ENCODE measurements at places on chromosomes 11 and 22.

DNA sequence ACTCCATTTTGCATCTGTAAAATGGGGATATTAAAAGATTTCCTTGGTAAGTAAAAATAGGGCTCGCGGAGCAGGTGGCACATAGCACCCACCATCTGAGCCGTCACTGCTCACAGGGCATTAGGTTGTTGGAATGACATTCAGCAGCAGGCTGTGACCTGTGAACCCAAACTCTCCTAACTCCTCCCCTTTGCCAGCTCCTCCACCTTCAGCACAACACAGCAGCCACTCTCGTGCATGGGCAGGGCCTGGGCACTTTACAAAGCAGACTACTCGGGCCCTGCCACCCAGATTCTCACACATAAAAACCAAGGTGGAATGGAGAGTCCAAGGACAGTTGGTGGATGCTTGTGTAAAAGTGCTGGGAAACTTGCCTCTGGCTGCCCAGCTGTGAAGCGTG is 77.2 kb downstream of the FLI1 start:
- no peak for DNase-seq

- DNase-seq = no peak
Observed at GRCh38 chr11:37519781-37520180, 921.7 kb upstream of the RAG2 start.

- DNase-seq = peak; percentile 83
Observed at GRCh38 chr22:18987765-18988164, 51.7 kb upstream of the PRODH start.

DNA sequence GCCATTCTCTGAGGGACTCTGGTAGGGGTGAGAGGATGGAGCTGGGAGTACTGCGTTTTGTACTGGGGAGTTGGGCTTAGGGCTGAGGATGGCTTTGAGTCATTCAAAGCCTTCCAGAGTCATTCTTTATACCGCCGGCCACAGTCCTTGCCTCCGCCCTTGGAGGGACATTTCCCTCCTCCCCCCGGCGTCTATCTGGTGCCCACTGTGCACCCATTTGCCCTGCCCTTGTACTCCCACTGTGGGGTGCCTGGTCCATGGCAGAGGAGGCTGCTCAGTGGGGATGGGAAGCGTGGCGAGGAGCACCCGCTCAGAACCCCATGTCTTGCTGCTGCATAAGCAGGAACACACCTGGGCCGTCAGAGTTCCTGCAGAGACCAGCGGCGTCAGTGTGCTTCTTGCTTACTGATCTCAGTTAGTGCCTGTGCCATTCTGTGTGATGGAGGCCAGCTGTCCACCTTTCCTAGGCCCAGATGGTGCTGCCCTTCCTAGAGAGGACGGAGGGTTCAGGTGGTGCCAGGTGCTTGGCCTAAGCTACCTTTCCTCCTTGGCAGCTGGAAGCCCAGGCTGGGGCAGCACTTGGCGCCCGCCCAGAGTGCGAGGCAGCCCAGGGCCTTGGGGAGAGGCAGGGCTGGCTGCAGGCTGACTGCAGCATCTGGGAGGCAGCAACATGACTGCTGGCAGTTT is 23.3 kb upstream of the TMEM191C start:
- DNase-seq = no peak

GRCh38 chr22:44389181-44389580 is 76.4 kb upstream of the SHISAL1 start:
- no peak for DNase-seq

DNA sequence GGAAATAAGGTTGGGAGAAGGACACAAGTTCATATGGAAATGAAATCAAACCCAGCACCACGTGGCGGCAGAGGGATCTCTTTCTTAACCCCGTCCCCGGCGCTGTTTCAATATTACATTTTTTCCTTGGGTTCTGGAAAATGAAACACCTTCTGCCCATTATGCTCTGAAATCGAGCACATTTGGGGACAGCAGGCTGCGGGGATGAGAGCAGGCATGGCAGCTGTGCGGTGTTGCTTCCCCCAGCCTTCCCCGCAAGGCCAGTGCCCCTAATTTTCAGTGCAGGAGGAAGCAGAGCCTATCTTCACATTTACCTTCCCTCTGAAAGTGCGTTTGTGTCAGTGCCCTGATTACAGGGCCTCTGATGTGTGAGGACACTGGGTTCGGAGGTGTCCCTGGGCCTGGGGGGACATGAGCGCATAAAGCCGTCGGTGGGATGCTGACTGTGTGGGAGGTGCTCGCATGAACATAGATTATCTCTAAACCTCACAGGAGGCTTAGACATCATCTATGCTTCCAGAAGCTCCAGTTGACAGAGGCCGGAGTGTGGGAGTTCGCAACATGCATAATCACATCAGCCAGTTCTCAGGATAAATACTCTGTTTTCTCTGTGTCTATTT is 921.3 kb downstream of the BRD1 start:
- DNase-seq = no peak

- no peak for DNase-seq
Observed at GRCh38 chr22:37501610-37502341, 15.6 kb upstream of the MFNG start.

DNA sequence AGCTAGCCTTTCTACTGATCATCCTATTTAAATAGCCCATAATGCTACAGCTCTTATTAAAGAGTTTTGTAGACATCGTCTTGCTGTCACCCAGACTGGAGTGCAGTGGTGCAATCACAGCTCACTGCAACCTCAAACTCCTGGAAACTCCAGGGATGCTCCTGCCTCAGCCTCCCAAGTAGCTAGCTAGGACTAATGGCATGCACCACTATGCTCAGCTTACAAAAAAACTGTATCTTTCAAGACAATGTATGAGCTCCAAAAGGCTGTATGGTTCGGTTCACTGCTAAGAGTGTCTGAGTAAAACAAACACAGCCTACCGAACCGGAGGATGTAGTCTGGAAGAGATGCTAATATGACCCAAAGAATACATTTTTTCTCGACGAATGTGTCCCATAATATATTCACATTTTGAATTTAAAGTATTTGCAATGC is 2.6 kb downstream of the TAF1D start:
- DNase-seq = no peak

- no peak for DNase-seq
Observed at GRCh38 chr11:33712436-33712835, 11.8 kb upstream of the C11orf91 start.

GRCh38 chr22:39254789-39255298 is 10.1 kb upstream of the PDGFB start:
- peak; percentile 42 for DNase-seq

GRCh38 chr22:46602025-46602424 is 18.2 kb upstream of the GRAMD4 start:
- DNase-seq = no peak

GRCh38 chr11:89458716-89459115 is 32.5 kb downstream of the NOX4 start:
- no peak for DNase-seq

- DNase-seq = no peak
Observed at GRCh38 chr22:18133452-18133851, 16.5 kb upstream of the USP18 start.

GRCh38 chr11:48031602-48032001 is 51.2 kb downstream of the PTPRJ start:
- DNase-seq = no peak

DNA sequence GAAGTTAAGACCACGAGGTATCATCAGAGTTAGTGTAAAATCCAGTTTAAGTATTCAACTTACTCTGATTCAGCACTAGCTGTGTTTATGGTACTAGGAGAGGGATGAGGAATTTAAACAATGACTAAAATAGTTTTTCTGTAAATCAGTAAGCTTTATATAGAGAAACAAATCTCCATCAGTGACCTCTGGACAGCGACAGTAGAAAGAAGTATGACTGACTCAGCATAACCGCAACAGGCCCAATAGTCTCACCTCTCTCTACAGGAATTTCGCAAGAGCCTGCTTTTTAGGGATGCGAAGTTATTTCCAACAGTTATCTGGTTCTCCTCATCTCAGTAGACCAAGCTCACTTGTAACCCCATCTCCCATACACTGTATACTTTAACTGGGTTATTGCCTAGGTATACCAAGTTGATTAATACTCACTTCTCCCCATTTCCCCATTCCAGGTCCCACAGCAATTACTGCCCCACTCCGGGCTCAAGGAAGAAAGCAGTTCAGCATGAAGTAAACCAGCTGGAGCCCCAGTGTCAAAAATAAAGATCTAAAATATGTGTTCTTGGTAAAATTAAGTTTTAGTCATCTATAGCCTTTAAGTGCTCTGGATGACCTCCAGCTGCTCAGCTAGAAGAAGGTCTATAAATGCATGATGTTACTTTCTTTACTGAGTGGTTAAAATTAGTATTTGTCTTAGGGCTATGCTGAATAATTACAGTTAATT is 770.6 kb upstream of the CCDC90B start:
- no peak for DNase-seq

DNA sequence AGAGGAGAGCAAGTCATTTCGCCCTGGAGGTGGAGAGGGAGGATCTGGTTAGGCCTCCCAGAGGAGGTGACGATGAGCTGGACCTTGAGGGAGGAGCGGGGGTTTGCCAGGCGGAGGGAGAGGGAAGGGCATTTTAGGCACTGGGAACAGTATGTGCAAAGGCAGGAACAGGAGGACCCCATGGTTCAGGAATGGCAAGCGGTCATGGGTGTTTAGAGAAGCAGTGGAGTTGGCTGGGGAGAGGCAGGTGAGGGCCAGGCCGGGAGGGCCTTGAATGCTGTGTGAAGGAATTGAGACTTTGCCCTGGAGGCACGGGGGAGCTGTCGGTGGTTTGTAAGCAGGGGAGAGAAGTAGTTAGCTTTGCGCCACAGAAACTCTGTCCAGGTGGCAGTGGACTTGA is 10.3 kb downstream of the PRDM11 start:
- no peak for DNase-seq

- DNase-seq = no peak
Observed at GRCh38 chr22:31836010-31836409, 82.2 kb downstream of the DEPDC5 start.

- DNase-seq = no peak
Observed at GRCh38 chr22:50529416-50529896, 356 bp downstream of the TYMP start.

Data from iPS-NIHi11 (cell line).